ENCODE measurements at places on chromosomes 4 and X. TPM values are rescaled to one million over a fixed set of nuclear protein-coding genes. Genes with fewer than 3 reads are reported as not detected.

GRCh38 chr4:85571008-85571407 is 96.1 kb downstream of the ARHGAP24 start:
- no peak overlapping the region for H3K4me3 ChIP-seq
- H3K4me1 ChIP-seq: no peaks in the 10 kb centered on the region
- no peaks in the 10 kb centered on the region for H3K27me3 ChIP-seq
- H3K27ac ChIP-seq: no peak overlapping the region
- peaks cover 20% of the 10 kb centered on the region for H3K36me3 ChIP-seq

DNA sequence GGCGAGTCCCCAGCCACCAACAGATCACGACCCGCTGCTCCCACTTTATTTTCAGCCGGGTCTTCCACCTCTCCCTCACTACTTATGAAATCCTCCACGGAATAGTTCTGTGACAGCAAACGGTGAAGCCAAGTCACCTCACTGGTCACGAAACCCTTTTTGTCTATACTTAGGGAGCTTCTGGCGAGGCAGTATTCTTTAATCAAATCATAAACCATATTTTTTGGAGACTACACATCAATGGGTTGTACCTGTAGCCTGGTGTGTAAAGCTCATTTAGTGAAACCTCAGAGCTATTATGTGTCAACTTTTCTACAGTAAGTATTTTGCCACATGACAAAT is 809 bp upstream of the H2AZ1 start:
- no peaks in the 10 kb centered on the region for H3K27me3 ChIP-seq
- H3K36me3 ChIP-seq: peaks cover 27% of the 10 kb centered on the region
- H3K27ac ChIP-seq: peak overlapping the region; percentile 93
- peaks cover 10% of the 10 kb centered on the region for H3K4me1 ChIP-seq
- no peak for DNase-seq

GRCh38 chr4:184355857-184356256 is 118.5 kb downstream of the IRF2 start:
- no peak for DNase-seq
- H3K4me3 ChIP-seq: no peak overlapping the region
- H3K36me3 ChIP-seq: no peaks in the 10 kb centered on the region
- no peak overlapping the region for H3K27ac ChIP-seq
- no peaks in the 10 kb centered on the region for H3K27me3 ChIP-seq

DNA sequence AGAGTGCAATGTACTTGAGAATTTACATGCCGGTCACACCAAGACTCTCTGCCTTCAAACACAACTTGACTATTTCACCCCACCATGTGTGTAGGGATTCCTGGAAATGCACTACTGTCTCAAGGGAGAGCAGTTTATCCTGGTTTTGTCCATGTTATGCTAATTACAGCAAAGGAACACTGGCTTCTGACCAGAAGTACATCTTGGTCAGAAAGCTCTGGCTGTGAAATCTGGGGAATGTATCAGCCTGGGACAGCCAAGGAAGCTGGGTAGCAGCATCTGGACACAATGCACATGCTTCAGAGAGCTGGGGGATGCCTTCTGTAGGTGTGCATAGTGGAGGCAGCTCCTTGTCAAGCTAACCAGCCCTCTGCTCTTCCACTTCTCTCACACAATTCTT is 1432.6 kb upstream of the TENM3 start:
- no peak overlapping the region for H3K4me3 ChIP-seq
- no peaks in the 10 kb centered on the region for H3K4me1 ChIP-seq
- DNase-seq: no peak
- H3K27me3 ChIP-seq: no peaks in the 10 kb centered on the region

The SOWAHB gene
- not detected for total RNA-seq
